ENCODE measurements at places on chromosomes 11 and 22.

DNA sequence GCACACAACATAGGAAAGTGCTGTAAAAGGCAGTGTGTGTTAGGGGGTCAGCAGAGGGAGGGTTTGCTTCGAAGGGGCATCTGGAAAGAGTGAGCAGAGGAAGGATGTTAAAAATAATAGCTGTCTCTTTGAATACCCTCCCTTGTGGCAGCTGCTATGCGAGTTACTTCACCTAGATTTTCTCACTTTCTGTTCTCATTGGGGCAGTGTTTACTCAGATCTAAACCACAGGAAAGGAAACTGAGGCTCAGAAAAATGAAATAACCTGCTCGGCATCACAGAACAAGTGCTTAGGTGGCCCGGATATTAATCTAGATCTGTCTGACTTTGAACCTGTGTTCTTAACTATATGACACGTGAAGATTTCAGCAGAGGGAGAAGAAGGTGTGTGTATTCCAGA lies 125.3 kb downstream of the C11orf91 start:
- no peak for DNase-seq

GRCh38 chr11:66686801-66687750 lies 9.4 kb upstream of the RBM4B start:
- no peak for DNase-seq

DNA sequence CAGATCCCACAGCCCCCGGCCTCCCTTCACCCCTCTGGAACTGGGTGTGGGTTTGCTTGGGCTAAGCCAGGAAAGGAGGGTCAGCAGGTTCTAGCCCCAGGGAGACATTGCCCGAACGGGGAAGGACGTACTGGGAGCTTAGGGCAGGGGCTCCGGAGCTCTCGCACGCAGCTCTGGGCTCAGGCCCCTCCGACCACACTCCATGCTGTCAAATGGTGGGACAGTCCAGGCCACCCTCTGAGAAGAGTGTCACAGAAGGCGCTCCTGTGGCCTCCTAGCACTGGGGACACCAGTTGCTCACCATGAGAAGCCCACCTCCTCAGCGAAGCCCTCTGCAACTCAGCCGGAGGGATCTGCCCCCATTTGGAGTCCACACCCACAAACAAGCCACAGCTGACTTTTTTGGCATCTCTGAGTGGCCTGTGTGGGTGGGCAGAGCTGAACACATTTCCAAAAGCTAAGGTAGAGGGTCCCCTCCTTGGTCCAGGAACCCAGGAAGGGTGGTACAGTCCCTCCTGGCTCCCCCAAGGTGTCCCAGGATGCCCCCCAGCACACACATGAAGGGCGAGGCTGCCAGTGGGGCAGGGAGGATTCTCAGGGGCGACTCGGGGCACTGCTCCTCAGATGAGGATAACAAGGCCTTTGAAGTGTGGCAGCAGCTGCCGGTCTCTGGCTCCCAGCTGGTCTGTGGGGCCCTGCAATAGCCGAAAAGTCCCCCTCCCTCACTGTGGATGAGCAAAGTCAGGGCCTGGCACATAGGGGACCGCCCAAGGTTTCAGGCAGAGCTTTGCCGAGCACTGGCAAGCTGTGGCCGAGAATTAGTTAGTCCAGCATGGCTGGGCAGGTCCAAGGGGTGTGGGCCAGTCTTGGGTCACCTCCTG lies 13.0 kb upstream of the TEF start:
- DNase-seq = no peak

- DNase-seq = no peak
Observed at GRCh38 chr11:6705905-6706535, 22.9 kb upstream of the MRPL17 start.

DNA sequence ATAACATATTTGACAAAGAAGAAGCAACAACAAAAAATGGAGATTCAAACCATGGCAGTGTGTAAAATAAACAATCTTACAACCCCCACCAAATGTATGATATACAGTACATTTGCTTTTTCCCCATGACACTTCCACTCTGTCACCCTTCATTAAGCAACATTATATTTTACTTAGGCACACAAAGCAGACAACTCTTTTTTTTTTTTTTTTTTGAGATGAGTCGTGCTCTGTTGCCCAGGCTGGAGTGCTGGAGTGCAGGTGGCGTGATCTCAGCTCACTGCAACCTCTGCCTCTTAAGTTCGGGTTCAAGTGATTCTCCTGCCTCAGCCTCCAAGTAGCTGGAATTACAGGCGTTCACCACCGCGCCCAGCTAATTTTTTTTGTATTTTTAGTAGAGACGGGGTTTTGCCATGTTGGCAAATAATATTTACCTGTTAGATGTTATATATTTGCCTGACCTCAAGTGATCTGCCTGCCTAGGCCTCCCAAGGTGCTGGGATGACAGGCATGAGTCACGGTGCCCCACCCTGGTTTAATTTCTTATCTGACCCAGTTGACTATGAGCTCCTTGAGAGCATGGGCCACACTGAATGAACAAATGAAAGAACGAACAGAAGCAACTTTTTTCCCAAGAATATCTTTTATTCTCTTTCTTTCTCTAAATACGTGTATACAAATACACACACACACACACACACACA lies 5.5 kb upstream of the PCF11 start:
- no peak for DNase-seq

- DNase-seq = no peak
Observed at GRCh38 chr11:128917144-128917724, 25.4 kb downstream of the TP53AIP1 start.

DNA sequence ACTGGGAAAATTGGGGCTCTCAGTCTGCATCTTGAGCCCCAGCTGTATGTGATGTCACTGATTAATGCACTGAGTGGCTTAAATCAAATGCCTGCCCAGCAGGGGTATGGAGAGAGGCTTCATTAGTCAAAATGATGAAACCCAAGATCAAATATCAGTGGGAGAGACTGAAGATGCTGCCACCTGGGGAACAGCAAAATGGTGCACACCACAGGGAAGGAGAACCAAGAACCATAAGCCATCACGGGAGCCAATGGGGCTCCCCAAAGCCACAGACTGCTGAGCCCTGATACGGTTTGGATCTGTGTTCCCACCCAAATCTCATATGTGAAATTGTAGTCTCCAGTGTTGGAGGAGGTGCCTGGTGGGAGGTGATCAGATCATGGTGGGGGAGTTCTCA lies 85.6 kb downstream of the CTTN start:
- no peak for DNase-seq

DNA sequence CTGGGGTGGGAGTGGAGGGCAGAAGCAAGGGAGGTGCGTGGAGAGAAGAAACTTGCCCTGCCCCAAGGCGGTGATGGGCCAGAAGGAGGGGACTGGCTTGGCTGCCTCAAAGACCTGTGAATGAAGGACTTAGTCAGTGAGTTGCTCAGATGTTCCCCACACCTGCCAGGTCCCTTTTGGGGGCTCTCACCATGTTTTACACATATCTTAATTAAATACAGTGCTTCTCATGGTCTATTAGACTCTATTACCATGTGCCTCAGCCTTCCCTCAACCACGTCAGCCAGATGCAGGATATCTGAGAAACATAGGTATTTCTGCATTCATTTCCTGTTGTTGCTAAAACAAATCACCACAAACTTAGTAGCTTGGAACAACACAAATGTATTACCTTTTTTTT lies 429.5 kb downstream of the BUD13 start:
- no peak for DNase-seq

GRCh38 chr11:17498475-17498874 lies 21.8 kb upstream of the ABCC8 start:
- DNase-seq = no peak

- no peak for DNase-seq
Observed at GRCh38 chr22:41827671-41828070, 5.2 kb upstream of the SREBF2 start.
